NCI-H69 (cell line): ENCODE measurements at places on chromosomes 2 and 18.

DNA sequence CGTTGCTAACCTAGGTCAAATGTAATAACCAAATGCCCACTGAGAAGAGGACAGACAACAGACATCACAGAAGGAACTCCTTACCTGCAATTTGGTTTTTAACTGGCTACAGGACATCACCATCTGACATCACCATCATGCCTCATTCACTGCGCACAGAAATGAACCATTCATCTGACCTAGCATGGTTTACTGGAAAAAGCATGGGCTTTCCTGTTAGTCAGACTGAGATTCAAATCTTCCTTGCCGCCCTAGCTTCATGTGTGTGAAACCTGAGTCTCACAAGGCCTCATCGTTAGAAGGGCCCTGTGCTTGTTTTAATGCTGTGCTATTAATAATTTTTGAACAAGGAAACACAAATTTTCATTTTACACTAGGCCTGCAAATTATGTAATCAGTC, 1.1 kb upstream of the HIBCH start:
- no peak for DNase-seq

DNA sequence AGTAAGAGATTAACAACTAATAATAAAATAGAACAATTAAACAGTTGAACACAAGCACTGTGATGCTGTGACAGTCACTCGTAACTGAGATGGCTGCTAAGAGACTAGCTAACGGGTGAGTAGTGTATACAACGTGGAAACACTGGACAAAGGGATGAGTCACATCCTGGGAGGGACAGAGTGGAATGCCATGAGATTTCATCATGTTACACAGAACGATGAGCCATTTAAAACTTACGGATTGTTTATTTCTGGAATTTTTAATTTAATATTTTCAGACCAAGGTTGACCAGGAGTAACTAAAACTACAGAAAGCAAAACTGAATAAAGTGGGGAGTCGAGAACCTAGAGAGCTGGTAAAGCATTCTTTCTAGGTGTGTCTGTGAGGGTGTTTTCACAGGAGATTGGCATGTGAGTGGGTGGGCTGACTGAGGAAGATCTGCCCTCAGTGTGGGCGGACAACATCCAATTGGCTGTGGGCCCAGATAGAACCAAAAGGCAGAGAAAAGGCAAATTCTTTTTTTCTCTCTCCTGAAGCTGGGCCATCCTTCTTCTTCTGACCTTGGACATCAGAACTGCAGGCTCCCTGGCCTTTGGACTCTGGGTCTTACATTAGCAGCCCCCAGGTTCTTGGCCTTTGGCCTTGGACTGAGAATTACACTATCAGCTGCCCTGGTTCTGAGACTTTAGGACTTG, 14.6 kb downstream of the TMSB10 start:
- DNase-seq: peak; percentile 36

GRCh38 chr18:39701055-39701783, 2135.6 kb upstream of the CELF4 start:
- no peak for DNase-seq

- peak; percentile 94 for DNase-seq
Measured at GRCh38 chr2:20050104-20050645, 1.3 kb downstream of the LAPTM4A start.

DNA sequence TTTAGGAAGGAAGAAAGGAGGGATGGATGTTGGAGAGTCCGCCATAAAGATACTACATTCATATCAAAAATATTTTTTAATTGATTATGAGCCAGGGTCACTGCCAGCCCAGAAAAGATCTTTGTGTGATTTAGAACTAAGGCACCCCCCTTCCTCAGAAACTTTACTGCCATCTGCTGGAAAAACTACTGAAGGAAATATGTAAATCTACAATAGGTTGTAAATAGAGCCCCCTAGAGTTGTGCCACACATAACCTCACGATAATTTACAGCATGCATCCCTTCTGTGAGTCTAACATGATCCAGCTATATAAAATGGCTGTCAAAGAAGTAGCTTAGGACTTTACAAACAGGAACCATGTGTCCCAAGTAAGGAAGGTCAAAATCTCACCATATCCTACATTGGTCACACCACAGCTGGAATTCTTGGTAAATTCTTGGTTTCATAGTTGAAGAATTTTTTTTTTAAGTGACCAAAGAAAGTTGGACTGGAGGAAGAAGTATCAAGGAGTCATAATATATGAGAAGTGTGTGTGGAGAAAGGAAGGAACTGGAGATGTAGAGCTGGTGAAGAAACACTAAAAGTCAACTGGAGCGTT, 152.5 kb downstream of the CYP26B1 start:
- DNase-seq: peak; percentile 48

DNA sequence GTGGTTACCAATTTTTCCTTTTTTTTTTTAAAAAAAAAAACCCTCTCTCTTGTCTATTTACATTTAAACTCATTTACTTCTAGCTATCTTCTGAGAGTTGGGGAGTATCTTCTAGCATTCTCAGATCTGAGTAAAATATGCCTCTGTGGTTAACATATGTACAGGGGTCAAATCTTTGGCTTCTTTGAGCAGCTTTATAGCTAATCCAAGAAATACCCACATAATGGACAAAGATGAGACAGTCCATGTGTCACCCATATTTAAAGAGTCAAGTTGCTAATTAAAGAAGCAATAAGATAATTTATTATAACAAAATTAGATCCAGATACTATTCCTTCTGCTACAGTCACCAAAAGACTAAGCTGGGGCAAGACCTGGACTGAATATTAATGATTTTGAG, 139.0 kb upstream of the HNRNPA3 start:
- no peak for DNase-seq

DNA sequence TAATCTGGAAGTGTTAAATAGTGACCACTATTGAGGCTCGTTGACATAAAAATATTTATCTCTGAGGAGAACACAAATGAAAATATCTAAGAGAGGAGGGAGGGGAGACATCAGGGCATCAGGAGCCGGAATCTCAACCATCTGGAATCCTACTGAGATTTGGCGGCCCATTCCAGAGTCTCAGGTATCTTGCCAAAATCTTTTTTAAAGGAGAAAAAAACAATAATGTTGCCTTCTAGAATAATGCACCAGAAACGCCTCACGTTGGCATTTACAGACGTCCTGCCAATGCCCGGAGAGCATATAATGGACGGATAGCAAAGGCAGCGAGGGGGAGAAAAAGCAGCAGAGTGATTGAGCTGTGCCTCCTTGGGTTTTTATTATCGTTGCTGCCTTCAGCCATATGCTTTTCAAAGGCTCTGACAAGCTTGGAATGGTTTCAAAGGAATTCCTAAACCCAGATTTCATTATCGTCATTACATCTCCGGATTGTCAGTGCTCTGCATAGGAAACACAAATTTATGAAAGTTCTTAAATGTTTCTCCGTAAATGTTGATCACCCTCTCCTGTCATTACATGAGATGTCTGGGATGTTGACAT, 30.9 kb upstream of the EGR4 start:
- no peak for DNase-seq

GRCh38 chr2:169330555-169331198, 31.7 kb downstream of the LRP2 start:
- peak; percentile 46 for DNase-seq

DNA sequence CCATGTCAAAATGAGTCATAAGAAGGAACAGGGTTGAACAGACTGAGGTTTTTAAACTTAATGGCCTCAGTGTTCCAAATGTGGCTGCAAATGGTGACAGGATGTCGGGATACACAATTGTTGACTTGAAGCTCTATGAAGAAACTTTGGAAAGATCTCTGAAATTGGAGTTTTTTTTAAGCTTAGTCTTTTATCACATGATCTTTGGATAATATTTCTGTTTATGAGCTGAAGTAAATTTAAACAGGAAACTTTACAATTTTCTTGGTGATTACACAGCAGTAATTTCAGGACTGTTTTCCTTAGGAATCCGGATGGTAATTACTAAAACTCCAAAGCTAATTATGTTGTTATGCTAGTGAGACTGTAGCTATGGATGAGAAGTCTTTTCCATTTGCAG, 199.1 kb upstream of the NRXN1 start:
- no peak for DNase-seq

- peak; percentile 92 for DNase-seq
Measured at GRCh38 chr2:148519013-148519412, 125.5 kb upstream of the EPC2 start.

- no peak for DNase-seq
Measured at GRCh38 chr2:72136331-72136730, 11.3 kb downstream of the CYP26B1 start.

DNA sequence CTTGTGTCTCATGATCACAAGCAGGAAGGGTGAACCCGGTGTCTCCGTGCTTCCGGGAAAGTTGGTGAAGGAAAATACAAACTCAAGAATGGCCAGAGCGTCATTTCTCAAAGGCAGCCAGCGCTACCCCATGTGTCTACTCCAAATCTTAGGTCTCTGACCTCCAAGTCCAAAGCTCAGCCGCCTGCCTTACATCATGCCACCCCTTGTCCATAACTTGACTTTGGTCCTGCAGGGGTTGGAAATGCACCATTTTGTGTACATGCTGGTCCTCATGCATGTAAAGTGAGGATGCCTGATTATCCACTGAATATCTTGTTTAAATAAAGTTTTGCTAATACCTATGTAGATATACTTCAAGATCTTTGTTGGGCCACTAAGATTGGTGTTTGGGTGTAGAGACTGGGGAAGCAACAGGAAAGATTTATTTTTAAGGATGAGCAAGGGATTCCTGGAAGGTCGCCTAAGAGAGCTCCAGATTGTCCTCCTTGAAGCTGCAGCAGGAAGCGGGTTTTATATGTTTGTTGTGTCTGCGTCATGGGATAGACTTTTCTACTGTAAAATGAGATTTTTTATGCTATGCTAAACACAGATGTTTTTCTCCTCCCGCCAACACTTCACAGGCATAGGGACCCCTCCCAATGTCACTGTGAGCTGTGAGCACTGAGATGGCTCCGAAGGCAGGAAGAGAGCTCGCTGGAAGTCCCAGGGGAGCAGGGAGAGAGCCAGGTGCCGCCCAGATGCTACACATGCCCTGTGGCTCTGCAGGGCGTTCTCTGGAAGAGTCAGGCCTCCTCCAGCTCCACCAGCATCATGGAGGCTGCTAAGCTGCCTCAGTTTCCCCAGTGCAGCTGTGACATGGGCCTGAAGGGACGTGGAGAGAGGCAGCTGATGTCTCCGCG, 176.2 kb upstream of the HDAC4 start:
- DNase-seq: peak; percentile 34
